ENCODE measurements at places on chromosomes 6 and 20.

DNA sequence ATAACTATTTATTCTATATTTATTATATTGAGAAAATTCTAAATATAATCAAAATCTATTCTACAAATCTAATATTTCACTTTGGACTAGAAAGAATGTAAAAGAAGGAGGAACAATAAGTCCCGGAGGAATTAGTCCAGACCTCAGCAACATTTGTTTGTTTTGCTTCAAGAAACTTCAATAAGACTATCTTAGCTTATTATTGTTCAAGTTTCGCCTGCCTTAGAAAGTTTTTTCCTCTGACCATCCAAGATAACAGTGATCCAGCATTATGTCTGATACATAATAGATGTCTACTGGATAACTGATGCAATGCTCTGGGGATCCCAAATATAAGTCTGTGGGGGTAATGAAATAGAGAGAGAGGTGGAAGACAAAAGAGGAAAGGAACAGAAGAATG is 28.7 kb upstream of the NT5E start:
- no peak for DNase-seq

DNA sequence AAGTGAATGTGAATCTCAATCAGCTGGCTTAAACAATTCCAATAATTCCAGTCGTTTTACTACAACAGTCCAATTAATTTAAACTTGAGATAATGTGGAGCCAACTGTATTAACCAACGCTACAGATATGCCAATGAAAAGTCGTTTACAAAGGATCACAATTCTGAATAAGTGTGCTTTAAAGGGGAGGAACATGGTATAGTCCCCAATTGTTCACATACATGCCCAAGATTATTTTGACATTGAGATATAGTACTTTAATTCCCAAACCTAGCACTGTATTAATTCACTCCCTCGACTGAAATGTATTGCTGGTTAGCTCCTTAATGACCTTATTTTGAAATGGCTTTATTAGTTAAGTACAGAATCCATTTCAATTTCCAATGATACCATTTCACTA is 2.5 kb downstream of the AKIRIN2 start:
- no peak for DNase-seq

- no peak for DNase-seq
These were observed 158.9 kb downstream of the FLRT3 start for GRCh38 chr20:14178528-14178927.

- no peak for DNase-seq
These were observed 333.0 kb downstream of the EPHA7 start for GRCh38 chr6:93086351-93086750.

DNA sequence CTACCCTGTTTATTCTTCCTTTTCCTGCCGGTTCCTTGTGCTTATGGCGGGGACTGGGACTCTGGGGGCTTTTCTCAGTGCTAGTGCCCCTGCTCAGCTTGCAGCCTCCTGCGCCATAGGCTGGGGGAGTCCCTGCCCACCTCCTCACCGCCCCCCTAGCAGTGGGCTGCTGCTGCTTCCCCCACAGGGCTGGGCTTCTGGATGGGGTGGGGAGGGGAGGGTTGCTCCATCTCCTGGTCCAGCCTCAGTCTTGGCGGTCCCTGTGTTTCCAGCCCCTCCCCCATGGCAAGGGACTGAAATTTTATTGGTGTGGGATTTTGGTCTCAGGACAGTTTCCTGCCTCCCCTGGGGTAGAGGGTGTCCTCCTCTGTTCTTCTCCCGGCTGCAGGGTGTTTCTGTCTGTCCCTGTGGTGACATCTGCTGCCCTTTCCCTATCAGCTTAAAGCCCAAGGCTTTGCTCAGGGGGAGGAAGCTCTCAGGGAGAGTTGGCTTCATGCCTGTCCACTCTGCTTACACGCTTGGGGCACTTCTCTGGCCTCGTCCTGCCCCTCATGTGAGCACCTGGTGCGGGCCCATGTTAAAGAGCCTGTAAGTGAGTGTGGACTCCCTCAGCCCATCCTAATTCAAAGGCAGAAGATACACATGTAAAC is 100.6 kb downstream of the HIVEP1 start:
- no peak for DNase-seq

DNA sequence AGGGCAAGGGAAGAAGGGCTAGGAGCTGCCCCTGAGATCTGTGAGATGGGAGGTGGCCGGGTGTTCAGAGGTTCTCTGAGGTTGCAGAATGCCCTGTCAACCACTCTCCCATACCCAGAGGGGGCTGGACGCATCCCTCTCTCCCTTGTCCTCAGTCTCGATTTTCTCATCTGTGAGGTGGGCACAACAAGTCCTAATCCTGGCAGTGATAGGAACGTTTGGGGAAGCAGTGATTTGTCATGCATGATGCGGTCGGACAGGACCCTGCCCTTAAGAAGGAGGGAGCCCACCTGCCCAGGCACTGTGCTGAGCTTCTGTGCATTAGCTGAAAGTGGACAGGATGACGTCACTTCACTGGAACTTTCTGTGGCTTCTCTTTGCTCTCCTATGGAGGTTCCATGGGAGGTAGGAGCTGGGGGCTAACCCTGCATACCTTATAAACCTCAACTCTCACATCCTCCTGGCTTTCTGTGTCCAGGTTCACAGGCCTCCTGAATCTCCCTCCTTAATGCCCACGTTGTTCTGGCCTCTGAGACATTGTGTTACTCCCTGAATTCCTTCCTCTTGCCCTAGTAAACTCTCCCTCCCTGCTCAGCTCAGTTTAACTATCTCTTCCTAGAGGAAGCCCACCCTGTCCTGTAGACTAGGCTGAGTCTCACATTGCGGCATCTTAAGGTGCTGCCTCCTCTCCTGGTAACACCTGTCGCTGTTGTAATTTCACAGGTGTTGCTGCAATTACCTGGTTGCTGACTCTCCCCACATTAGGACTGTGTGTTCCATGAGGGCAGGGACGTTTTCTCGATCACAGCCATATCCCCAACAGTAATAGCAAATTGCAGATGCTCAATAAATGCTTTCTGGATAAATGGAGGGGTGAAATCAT is 30.1 kb upstream of the CSNK2A1 start:
- DNase-seq: no peak

DNA sequence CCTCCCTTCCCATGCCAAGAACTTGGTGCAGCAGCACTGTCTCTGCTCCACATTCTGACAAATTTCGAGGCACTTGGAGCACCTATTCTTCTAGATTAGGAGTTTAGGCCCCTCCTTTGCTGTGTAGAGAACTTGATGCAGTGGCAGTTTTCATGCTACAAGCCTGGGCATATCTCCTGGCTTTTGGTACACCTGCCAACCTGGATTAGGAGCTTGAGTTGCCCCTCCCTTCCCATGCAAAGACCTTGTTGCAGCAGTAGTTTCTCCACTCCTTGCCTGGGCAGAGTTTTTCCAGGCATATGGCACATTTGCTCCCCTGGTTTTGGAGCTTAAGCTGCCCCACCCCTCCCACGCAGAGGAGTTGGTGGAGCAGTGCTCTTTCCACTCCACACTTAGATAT is 956.1 kb downstream of the EYS start:
- DNase-seq: no peak

- no peak for DNase-seq
These were observed 40.1 kb downstream of the CYP24A1 start for GRCh38 chr20:54133434-54134427.

DNA sequence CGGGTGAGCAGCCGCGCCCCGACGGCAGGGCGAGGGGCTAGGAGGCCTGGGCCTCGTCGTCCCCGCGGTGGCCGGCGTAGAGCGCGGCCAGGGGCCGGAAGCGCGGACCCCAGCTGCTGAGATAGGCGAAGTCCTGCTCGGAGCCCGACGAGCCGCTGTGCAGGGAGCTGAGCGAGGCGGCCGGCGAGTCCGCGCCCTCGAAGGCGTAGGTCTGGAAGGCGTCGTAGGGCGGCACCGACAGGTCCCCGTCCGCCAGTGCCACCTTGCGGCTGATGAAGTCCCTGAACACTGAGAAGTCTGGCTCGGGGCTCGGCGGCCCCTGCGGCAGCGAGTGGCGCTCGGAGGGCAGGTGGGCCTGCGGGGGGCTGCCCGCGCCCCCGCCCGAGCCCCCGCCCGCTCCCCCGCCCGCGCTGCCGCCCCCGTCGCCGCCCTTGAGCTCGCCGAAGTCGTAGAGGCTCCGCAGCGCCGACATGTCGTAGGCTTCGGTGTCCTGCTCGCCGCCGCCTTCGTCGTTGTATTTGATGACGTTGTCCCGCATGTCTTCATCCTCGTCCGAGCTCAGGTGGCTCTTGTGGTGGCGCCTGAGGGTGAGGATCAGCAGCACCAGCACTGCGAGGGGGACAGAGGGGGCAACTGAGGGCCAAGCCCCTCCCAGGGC is 56.5 kb downstream of the CD40 start:
- peak; percentile 59 for DNase-seq

DNA sequence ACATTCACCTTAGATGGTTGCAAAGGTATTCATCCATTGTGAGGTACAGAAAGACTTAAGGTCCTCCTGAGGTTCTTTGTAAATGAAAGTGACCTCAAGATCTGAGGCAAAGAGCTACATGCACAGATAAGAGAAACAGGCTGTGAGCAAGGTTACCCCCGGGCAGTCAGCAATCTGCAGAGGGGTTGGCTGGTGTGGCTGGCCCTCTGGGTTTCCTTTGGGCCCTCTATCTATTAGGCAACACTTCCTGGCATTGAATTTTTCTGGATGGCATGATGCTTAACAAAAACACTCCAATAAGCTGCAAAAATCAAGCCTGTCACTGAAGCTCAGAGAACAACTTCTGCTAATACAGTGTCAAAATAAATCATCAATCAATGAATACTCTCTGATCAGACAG is 48.9 kb upstream of the RALGAPA2 start:
- no peak for DNase-seq

- no peak for DNase-seq
These were observed 8.9 kb downstream of the ATXN1 start for GRCh38 chr6:16752206-16752866.
